ENCODE measurements at places on chromosomes 1 and 21.

DNA sequence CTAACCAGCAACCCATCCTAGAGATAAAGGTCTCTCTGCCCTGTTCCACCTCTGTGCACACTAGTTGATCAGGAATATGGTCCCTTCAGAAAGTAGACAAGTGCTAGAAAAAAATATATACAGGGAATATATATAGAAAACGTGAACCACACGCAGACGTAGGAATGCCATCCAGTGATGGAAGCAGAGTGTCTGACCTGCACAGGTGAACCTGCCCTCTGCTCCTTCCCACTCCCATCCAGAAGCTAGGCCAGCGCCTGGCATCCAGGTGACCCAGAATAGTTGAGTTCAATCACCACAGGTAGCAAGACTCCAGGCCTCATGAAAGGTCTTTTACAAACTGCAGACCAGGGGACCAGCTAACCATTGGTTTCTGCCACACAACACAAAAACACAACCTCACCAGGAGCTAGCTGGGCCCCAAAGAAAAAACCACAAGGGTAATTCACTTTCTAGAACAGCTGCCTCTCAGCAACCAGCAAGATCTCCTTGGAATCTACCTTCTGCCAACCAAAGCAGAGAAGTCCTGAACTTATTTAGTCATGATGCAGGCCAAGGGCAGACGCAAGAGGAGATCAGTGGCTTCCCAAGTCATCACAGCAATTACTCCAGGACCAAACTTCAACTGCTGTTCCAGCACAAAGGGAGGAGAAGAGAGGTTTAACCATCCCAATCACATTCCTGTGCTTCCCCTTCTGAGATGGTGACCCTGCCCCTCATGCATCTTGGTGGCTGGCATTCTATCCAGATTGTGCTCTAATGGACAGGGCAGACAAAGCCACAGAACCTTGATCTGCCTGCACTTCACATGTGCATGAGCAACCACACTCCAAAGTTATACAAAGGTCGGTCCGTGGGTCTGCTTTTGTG, 53.0 kb downstream of the GPR161 start:
- DNase-seq, result no peak

DNA sequence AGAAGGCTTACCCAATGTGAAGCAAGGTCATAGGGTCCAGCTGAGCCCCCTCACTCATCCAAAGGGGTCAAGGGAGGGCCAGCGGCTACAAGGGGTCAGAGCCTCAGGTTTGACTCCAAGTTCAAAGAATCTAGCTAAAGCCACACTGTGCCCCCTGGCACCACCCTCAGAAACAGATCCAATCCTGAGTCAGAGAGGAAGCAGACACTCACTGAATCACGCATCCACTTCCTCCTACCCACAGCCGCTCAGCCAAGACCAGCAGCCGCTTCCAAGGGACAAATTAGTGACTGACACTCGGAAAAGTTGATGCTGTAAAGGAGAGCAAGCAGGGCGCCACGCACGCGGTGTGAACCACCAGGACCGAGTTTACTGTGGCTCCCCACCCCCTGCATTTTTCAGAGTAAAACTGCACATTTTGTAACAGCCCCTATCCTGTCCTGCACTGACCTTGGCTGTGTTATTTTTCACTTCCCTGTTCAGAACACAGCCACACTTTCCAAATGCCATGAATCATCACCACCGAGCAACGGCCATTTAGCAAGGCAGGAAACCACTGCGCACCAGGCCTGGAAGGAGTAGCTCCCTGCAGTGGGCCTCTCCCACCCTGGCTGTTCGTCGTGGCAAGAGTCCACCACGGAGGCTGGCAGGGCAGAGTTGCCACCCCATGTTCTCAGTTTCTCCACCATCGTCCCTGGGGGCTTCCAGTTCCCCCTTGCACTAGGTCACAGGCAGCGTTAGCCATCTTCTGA, 147.8 kb downstream of the TOMM20 start:
- peak; percentile 99 for DNase-seq

DNA sequence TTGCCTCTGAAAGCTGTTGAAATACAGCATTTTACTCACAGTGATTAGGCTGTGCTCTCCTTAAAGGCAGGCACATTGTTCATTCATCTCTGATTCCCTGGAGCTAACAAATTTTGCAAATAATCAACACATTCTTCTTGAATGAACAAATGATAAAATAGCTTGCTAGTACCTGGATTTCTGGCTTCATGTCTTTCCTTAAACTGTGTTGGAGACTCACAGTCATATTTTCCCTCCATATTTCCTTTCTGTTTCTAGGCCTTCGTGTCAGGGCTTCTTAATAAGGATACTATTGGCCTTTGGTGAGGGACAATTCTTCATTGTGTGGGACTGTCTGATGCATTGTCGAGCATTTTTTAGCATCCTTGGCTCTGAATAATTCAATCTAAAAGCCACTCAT, 9.7 kb downstream of the HSD11B1 start:
- DNase-seq, result no peak

DNA sequence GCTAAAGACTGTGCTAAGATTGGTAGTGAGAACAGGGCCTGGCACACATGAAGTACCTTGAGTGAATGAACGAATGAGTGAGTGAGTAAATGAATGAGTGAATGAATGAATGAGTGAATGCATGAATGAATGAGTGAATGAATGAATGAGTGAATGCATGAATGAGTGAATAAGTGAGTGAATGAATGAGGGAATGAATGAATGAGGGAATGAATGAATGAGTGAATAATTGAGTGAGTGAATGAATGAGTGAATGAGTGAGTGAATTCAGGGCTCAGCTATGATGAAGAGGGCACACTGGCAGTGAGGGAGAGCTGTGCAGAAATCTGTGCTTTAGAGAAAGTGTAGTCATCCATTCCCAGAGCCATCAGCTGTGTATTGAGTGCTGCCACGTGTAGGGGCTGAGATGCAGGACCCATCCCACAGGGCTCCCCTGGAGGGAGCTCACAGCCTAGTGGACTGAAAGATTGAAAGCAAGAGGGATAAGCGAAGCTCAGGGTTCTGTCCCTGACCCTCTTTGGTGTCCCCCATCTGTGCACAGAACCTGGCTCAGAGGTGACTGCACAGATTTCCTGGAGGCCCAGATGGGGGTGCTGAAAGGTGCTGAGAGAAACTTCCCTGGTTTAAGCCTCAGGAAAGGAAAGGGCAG, 217.9 kb upstream of the VAMP3 start:
- no peak for DNase-seq

DNA sequence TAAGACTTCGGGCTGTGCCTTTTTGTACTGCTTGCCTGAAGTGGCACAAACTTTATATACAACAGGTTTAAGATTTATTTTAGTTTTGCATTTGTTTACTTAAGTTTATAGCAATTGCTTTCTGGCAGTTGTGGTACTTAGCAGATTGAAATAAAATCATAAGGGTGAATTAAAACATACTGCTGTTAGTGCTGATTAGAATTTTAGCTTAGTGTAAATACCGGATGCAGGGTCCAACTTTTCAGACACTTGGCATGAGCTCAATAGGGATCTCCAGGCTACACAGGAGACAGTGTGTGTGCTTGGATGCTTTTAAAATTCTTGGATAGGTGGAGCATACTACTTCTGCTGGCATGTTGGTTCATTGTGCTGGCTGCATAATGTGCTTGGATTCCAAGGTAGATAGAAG, 159.6 kb downstream of the NFIA start:
- no peak for DNase-seq

DNA sequence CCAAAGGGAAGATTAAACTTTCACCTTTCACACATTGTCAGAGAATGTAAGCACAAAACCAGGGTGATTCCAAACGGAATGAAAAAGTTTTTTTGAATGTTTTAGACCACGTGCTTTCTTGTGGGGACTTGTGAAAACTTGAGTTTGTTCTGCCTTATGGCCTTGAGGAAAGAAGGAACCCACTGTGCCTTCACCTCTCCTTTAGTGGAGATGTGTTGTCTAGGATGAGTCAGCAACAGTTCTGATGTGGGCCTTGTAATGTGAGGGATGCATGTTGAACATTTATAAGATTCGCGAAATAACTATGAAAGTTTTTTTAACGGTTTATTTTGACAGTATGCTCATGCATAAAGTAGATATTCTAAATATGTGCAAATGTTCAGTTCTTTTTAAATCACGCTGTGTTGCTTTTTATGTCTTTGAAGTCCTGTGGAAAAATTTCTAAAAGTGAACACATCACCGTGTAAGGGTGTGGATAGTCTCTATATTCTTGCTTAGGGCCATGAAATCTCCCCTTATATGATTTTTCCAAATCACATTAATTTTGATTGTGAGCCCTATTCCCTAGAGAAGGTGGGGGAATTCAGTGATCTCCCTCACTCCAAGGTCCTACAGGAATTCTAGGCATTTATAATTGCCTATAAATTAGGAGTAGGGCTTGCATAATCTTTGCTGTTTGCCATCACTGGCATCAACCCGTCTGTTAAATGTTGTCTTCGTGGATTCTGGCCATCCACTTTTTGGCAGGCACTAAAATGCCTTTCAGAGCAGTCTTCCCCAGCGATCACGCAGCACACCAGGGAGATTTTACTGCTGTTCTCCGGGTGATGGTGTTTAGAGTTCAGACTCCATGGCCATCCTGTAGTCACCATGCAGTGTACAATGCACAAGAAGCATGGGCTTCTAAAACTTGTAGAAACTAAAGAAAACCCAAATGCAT, 47.4 kb downstream of the PLA2G4A start:
- no peak for DNase-seq

DNA sequence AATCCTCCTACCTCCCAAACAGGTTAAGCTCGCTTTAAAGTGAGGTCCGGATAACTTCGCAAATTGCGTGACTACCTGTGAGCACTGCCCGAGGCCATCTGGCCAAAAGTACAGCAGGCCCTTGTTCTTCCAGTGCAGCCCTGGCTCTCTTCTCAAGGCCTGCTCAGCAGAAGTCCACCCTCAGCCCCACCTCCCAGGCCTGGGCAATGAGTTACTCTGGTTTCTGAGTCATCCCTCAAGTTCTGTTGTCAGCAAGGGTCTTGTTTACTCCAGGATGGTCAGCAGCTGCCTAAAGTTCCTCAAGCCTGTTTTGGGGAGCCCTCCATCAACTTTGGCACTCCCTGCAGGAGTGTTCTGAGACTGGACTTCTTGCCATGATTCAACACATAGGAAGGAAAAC, 101.7 kb downstream of the BCAR3 start:
- peak; percentile 4 for DNase-seq

DNA sequence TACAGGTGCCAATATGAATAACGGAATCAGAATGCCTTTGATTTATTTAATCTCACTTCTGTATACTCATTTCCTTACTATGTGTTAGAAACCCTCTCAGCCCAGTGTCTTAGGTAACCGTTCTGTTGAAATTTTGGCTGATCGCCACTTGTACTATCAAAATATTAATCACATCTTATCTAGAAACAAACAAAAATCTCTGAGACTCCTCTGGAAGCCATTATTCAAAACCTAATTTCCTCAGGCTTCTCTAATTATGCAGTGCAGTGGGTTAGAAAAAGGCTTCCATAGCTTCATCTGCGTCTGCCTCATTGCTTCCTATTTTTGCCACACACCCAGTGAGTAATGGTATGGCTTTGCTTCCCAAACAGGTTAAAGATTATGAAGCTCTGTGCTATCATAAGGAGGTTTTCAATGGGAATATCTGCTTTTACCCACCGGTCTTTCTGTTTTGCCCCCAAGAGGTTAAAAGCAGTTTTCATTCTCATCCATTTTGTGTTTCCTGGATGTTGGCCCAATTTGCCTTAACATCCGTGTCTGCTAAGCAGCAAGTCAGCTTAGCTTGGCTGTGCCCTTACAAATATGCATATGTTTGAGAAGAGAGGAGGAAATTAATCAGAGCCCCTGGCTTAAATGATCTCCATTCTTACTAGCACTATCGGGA, 129.6 kb downstream of the RYR2 start:
- DNase-seq, result no peak

All from NB4 (cell line).